ENCODE measurements at places on chromosomes 6 and 20.

- no peak for DNase-seq
Observed at GRCh38 chr20:21087862-21088540, 18.2 kb downstream of the LINC00237 start.

DNA sequence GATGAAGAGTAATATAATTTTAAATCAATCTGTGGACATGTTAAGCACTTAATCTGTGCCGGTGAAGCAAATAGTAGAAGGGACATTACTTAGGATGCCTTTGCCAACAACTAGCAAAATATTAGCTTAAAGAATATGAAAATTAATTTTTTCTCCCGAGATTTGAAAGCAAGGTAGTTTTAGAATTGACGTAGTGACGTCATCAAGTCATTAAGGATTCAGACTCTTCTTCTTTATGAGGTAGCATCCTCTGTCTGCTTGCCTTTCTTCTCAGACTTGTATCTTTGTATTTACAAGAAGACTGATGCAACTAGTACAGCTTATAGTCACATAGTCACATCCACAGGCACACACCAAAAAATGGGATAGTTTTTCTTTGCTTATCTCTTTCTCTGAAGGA lies 374.4 kb downstream of the MMUT start:
- no peak for DNase-seq

GRCh38 chr6:3247255-3248146 lies 11.2 kb upstream of the PSMG4 start:
- no peak for DNase-seq

GRCh38 chr6:41914869-41915530 lies 5.9 kb downstream of the MED20 start:
- no peak for DNase-seq

DNA sequence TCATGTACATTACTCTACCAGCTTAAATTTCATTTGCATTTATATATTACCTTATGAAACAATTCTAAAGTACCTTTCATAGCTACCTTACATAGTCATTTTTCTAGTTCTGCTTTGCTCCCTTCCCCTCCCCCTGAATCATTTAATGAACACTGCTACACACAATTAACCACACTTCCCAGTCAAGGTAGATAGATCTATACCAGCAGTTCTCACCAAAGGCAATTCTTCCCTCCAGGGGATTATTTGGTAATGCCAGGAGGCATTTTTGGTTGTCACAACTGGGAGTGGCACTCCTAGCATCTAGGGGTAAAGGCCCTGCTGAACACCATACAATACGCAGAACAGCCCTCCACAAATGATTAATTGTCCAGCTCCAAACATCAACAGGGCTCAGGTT lies 143.9 kb upstream of the SHLD1 start:
- DNase-seq = no peak

- no peak for DNase-seq
Observed at GRCh38 chr6:170205126-170205525, 85.8 kb downstream of the DLL1 start.

DNA sequence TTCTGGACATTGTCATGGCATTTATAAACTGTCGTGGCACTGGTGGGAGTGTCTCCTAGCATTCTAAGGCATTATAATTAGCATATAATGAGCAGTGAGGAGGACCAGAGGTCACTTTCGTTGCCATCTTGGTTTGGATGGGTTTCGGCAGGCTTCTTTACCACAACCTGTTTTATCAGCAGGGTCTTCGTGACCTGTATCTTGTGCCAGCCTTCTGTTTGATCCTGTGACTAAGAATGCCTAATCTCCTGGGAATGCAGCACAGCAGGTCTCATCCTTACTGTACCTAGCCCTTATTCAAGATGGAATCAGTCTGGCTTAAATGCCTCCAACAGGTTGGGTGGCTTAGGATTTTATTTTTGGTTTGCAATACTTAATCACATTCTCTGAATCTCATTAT lies 142.7 kb upstream of the GGTLC1 start:
- DNase-seq = no peak

GRCh38 chr6:20033697-20034407 lies 178.4 kb downstream of the MBOAT1 start:
- DNase-seq = no peak

DNA sequence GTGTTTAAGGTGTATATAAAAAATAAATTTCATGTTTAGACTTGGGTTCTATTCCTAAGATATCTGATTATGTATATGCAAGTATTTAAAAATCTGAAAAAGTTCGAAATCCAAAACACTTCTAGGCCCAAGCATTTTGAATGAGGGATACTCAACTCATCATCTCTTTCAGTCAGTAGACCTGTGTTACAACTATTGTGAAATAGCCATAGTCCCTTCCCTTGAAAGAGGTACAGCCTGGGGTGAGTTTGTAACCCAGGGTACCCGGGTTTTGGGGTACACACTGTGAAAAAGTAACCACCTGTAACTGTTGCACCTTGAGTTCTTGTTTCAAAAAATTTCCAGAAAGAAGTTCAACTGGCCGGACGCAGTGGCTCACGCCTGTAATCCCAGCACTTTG lies 76.6 kb upstream of the DOK5 start:
- no peak for DNase-seq

DNA sequence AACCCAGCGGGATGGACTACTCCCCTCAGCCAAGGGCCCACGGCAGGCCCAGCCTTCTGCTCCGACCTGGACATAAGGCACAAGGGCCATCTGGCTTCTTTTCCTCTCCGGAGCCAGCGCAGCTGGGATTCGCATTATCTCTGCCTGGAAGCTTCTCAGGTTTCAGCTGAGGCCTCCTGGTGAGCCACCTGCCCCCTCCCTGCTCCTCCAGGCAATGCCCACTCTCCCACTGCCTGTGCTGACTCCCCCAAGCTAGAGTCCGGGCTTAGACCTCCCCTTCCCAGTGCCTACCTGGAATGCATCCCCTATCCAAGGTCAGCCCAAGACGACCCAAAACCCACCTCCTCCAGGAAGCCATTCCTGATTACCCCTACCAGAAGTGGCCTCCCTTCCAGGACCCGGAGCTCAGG lies 60.7 kb downstream of the EZR start:
- peak; percentile 63 for DNase-seq

DNA sequence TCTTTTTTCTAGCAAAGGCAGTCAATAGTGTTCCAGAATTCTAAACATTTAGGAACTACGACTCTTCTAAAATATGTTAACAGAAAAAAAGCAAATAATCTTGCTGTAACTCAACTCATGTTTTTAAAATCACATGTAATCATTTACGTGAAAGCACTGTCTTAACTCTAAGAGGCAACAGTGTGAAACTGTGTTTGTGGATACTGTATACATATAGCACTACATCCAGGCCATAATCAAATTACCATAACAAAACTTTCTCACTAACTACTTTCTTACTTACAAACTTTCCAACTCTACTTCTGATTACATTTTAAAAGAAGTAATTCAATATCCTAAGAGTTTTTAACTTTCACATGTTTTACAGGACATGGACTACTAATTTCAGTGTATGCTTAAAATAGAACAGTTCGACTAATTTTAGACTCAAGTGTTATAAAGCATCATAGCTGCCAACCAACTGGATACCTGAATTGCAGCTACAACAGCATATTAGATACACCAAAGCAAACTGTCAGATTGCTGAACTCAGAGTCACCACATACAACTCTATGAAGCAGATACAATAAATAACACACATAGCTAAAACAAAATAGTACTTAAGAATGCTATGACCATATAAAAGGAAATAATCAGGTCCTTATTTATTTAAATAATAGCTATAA lies 121.6 kb upstream of the BEND6 start:
- DNase-seq = no peak

DNA sequence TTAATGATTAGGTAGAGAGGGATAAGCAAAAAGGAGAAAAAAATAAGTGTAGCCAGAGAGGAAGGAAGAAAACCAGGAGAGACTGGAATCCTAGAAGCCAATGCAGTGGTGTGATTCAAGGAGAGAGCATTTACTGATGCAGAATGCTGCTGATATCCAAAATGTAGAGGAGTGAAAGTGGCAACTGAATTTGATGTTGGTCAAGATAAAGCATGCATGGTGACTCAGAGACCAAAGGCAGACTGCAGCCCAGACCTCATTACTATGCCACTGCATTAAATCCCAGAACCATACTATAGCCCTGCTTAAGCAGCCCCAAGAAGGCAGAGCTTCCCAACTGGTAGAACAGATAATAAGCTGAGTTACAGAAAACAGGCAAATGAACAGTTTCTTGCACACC lies 15.8 kb downstream of the KLHL32 start:
- DNase-seq = no peak

GRCh38 chr6:105038259-105038658 lies 81.4 kb downstream of the LIN28B start:
- no peak for DNase-seq

DNA sequence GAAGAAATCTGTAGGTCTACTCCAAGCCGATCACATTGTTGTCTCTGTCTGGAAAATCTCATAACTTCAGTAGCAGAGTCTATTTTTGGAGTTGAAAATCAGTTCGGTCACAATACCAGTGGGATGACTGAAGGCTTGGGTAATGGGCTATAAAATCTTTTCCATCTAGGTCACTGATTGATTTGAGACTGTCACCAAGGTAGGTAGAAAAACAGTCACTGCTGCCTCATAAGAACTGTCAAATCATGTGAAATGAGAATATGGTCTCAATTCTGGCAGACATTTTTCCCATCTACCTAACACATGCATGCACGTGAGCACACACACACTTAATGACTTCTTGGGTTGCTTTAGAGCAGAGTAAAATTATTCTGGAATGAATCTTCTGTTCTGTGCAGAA lies 1162.8 kb upstream of the CITED2 start:
- DNase-seq = no peak

GRCh38 chr6:165889636-165890403 lies 226.8 kb upstream of the PDE10A start:
- no peak for DNase-seq

GRCh38 chr6:82988930-82989351 lies 76.7 kb downstream of the UBE3D start:
- DNase-seq = no peak

DNA sequence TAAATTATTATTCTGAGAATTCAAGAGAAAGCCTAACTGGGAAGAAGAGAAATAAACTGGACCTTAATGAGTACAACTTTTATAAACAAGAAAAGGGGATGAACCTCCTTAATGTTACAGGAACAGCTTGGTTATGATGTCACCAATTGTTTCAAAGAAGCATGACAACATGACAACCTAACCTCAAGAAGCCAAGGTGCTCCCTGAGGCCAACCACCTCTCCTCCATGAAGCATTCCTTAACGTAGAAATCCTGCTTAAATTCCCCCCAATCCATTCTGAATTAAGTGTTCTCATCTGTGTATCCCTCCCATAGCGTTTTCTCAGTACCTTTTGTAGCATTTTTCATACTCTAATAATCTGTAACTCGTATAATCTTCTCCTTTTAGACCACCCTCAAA lies 1.7 kb downstream of the HBS1L start:
- DNase-seq = no peak

DNA sequence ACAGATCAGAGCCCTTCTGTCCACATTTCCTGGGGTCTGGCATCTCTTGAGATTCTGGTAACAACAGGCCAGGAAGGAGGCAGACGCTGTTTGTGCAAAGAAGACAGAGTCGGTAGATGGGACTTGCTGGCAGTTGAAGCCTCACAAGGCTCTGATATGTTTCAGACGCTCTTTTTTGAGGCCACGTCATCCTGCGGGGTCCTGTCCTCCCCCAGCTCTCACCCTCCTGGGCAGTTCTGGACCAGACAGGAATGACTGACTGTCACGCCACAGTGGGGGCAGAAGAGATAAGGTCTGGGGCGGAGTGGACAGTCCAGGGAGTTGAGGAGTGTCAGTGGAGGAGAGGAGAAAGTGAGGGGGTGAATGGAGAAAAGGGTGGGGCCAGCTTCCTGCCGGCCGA lies 87.1 kb upstream of the SULF2 start:
- DNase-seq = no peak

DNA sequence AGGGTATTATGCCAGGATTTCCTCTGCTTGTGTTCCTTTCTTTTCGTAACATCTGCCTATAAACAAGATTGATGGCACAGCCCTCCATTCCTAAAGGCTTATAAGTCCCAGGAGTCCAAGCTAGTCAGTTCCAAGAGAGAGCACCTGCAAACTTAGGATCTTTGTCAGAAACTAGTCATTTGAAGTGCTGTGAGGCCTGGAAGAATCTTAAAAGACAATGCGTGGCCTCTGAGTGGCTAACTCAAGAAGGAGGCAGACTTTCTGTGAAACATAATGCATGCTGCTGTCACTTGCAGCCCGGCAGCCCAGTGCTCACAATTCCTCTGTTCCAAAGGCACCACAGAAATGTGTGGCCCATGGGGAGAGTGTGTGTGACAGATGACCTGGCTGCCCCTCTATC lies 135.0 kb upstream of the SUPT3H start:
- DNase-seq = no peak

- DNase-seq = no peak
Observed at GRCh38 chr6:106090001-106090400, 3.9 kb downstream of the PRDM1 start.

DNA sequence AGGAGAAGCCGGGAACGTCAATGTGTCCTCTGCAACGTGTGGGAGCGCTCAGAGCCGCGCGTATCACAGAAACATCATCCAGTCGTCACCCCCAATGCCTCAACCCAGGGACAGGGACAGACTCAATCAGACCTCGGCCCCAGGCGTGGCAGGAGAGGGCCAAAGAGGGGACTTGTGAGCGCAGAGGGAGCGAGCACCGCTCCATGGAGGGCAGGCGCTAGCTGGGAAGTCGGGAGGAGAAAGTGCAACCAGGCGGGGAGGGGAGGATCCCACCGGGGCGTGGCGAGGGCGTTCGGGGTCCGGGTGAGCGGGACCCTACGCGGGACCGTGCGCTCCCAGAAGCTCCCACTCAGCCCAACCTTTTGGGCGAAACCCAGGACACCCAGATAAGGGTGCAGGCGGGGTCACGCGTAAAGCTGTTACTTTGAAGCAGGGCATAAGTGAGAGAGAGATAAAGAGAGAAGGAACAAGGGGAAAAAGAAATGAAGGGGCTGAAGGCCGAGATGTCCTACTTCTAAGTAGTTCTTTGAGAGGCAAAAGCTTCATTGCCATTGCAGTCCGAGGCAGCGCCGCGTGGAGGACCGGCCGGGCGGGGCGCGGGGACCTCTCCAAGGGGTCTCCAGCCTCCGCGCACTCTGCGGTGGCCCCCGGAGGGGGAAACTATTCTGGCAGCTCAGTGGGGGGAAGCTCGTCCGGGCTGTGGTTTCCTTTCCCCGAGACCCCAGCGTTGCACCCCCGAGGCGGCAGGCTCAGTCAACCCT lies 862 bp upstream of the SOBP start:
- DNase-seq = no peak

- DNase-seq = no peak
Observed at GRCh38 chr20:58081846-58082245, 146.6 kb downstream of the ANKRD60 start.

DNA sequence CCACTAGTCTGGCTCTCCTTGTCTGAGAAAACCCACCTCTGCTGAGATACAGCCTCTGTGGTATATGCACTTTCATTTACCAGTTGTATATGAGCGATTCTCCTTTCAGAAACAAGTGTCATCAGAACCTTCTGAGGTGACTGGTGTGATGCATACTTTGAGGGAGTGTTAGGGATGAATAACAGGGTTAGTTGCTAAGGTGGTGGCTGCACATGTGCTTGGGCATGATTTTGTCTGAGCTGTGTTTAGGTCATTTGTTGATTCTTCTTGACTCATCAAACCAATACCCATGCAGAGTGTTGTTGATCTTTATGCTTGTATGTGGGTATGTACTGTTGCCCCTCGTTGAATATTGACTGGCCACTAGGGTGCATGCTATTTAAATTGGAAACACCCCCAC lies 25.7 kb downstream of the DTD1 start:
- no peak for DNase-seq

GRCh38 chr20:995170-995569 lies 6.9 kb downstream of the RSPO4 start:
- DNase-seq = no peak

- DNase-seq = no peak
Observed at GRCh38 chr20:37404461-37404890, 58.5 kb downstream of the SRC start.

GRCh38 chr20:50487397-50487796 lies 22.8 kb upstream of the PTPN1 start:
- no peak for DNase-seq
